ENCODE measurements at places on chromosomes 7 and 10.
A peak's percentile ranks its signal among the peaks of the same experiment; 100 is the strongest.

- no peak for DNase-seq
Observed at GRCh38 chr10:10725196-10725595, 292.5 kb upstream of the CELF2 start.

- no peak for DNase-seq
Observed at GRCh38 chr7:47301657-47302295, 280.1 kb downstream of the TNS3 start.

GRCh38 chr7:137618748-137619147 is 228.0 kb downstream of the DGKI start:
- no peak for DNase-seq

DNA sequence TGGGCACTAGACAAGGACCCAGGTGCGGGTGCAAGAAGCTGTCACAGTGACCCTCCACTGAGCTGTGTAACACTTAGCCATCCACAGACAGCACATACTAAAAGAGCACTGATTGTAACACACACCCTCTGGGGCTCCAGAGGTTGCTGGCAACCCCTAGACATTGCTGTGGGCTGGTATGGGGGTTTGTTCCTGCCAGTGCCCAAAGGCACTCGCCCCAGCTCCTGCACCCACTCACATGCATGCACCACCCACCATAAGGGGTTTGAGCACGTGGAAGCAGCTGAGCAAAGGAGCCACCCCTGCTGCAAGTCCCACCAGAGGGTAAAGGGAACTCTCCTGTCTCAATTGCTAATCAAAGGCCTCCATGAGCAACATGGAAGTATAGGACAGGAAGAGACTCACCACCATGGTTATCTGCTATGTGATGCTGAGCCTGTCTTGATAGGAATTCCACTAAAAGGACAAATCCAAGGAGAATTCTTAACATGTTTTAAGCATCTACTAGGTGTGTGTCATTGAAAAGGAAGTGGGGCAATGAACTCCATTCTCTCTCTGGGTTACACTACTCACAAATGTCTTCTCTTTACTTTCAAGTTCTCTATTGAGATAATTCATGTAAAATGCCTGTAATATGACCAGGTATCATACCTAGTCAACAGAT is 103.1 kb downstream of the GFRA1 start:
- DNase-seq: no peak

DNA sequence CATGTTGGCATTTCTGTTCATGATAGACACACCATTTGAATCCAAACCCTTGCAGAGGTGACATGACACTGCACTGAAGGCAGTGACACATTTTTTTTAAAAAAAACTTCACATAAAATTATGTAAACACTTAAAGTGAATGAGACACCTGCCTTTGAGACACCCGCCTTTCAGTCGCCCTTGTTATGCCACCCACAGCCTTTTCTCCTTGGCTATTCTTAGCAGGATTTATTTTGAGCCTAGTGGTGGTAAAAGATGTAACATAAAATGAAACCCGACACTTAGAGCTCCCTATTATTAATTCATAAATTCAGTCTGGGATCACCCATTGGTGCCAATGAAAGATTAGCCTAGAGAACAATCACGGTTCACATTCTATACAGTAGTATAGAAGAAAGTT is 161.3 kb downstream of the DYNC1I1 start:
- DNase-seq: no peak

- no peak for DNase-seq
Observed at GRCh38 chr7:85516675-85517074, 329.8 kb upstream of the SEMA3D start.

DNA sequence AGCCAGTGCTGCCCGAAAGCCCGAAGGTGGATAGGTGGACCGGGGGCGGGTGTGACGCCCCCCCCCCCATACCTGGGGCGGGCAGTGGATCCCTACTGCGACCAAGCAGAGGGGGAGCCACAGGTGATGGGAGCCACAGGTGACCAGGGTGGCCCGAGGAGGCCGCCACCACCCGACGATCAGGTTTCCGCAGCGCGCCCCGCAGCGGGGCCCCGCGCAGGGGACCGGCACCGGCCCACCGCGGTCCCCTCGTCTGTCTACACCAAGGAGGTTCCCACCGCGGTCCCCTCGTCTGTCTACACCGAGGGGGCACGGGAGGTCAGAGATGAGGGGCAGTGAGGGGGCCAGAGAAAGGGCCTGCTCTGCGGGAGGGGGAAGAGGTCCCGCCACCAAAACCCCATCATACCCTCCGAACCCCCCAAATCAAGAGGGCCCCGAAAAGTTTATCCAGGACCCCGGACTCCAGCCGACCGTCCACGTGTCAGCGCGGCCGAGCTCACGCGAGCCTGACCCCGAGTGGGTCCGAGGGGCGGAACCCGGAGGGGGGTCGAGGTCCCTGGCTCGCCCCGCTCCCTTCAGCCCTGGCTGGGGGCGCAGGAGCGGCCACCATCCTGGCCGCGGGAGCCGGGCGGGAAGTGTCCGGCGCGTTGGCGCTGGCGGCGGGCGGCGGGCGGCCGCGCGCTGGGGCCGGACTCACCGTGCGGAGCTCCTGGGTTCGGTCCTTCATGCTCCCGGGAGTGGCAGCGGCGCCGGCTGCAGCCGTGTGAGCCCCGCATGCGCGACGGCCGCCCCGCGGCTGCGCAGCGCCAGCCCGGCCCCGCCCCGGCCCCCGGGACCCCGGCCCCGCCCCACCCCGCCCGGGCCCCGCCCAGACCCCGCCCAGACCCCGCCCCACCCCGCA is at the start of gene STX1A:
Gene STX1A (minus strand): TSS at position 765 of the 901 bp plus-strand sequence. CDS start 38 bp downstream, at position 727.
- DNase-seq: peak; percentile 66

- no peak for DNase-seq
Observed at GRCh38 chr7:26508917-26509316, 217.3 kb downstream of the SNX10 start.

GRCh38 chr7:41219276-41219675 is 483.6 kb downstream of the INHBA start:
- no peak for DNase-seq

GRCh38 chr10:113907166-113907565 is 52.7 kb downstream of the NHLRC2 start:
- DNase-seq: peak; percentile 13

GRCh38 chr7:108016841-108017775 is 14.1 kb upstream of the LAMB1 start:
- peak; percentile 40 for DNase-seq

DNA sequence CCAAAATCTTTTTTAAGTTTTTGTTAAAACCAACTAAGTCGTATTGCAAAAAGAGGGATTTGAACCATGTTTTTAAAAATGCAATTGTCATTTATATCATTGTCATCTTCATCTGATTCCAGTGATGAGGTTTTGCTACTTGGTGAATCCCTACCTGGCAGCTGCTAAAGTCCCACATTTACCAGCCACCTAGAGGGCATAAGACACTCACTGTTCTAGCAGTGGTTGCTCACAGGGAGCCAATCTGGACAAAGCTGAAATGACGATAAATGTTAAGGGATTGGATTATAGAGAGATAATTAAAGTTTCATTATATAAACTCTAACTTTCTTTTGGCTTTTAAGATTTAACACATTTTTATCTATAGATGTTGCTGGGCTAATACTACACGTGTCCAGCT is 18.7 kb downstream of the KIFBP start:
- no peak for DNase-seq

All from A549 (cell line).